ENCODE measurements at places on chromosomes 2 and 18. TPM values are rescaled to one million over a fixed set of nuclear protein-coding genes. Genes with fewer than 3 reads are reported as not detected.

GRCh38 chr2:149901231-149901859 lies 313.8 kb upstream of the MMADHC start:
- no peak for DNase-seq

DNA sequence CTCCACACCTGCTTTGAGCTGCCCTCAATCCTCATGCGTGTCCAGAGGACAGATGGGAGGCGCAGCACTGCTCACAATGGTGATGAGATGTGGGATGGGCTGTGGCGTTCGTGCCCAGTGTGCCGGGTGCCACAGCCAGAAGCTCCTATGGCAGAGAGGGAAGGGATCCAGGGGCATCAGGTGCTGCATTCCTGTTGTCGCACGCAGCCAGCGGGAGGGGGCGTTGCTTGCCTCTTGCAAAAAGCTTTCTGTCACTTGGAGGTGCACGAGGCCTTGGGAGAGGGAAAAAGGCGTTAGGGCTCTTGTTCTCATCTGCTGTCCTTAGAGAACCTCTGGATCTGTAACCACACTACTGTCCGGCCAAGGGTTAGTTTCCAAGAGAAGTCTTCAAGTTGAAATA lies 29.2 kb upstream of the ALLC start:
- DNase-seq = no peak

DNA sequence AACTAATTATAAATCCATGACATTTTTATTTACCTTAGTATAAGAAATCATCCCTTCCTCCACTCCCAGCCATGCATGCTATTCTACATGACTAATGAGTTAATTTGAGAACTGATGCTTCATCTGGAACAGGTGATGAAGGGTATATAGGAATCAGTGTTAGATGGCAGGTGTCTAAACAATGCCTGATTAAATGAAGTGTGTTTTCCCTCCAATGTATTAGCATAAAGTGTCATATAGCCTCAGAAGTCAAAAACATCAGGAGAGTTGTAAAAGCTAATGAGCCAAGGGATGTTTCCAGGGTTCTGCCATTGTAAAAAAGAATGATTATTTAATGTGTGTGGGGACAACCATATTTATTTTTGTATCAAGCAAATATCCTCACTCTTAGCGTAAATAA lies 913.8 kb downstream of the DCC start:
- DNase-seq = no peak

DNA sequence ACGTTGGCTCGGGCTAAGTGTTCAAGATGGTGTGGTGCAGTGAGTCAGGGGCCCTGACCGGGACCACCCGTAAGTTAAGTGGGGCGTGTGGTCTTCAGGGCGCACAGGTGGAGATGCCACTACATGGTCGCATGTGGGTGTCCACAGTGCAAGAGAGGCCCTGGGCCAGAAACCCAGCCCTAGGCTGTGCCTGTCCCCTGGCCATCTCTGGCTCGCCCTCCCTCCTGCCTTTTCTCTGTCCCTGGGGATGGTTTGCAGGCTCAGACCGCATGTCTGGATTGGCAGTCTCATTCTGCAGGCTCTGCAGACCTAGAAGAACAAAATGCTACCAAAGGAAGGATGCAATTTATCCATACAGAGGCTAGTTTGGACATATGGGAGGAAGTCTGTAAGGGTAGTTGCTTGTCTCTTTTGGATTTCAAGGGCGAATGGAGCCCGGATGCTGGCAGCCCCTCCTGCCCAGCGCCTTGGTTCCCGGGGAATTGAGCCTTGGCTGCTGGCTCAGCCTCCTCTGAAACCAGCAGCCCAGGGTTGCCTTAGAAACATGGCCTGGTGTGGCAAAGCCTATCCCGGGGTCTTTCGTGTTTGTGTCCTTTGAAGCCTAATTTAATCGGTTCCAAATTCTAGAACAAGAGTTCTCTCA lies 417.5 kb upstream of the HS6ST1 start:
- no peak for DNase-seq

DNA sequence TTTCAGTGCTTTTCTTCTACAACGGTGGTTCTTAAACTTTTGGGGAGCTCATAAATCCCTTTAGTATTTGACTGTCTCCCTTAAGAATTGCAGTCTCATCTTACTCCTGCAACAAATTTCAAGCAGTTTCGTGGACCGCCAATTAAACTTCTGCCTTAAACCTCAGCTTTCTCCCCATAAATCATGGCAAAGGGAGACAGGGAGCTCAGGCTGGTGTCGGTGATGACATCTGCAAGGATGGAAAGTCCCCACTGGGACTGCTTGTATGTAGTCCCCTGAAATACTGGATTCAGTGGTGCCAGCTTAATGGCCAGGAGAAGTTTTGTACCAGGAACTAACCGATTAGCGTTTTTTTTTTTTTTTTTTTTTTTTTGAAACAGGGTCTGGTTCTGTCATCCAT lies 148.7 kb upstream of the ITGA6 start:
- DNase-seq = no peak

DNA sequence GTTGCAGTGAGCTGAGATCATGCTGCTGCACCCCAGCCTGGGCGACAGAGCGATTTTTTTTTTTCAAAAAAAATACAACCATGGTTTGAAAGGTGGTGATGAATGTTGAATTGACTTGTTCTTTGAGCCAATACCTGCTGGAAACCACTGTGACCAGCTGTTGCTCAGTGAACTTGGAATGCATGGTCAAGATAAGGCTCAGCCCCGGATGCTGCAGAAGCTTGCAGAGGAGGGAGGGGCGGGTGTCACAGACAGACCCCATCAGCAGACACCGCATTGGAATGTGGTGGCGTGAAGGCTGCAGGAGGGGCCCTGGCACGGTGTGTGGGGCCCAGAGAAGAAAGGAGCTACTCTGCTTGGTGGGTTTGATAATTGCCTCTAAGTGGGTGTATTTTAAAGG lies 91.6 kb downstream of the ITGB1BP1 start:
- DNase-seq = no peak

- DNase-seq = no peak
Observed at GRCh38 chr2:166167449-166167848, 39.6 kb upstream of the SCN1A start.

DNA sequence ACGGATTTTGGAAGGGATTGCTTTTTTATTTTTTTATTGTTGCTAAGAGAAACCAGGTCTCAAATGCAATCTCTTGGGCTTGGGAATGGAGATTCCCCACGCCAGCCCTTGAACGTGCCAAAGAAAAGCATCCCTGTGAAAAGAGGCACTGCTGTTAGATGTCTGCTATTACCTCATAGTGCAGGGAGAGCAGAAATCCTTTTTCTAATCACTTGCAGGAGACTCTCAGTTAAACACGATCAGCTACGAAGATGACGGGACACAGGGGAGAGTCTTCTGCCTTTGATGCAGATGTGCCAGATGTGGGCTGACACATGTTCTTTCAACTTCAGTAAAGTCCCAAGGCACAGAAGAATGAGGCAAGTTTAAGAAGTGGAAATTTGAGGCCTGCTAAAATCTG lies 381.6 kb upstream of the TRIB2 start:
- no peak for DNase-seq

DNA sequence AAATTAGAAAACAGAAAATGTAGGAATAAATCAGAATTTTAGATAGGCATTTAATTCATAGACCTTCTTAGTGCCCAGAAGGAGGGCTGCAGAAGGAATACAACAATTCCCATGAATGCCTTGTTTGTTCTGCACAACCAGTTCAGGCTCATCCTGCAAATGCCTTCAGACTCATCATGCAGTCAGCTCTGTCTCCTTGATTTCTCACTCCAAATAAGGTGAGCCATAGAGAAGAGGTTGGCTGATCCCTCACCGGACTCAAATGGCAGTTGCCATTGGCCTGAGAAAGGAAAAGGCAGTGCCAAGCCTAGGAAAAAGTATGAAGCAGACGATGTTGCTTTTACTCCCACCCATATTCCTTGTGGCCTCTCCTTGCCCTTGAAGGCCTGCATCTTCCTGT lies 50.3 kb downstream of the DSC3 start:
- no peak for DNase-seq

GRCh38 chr2:151111599-151112278 lies 149.9 kb downstream of the RBM43 start:
- DNase-seq = no peak

DNA sequence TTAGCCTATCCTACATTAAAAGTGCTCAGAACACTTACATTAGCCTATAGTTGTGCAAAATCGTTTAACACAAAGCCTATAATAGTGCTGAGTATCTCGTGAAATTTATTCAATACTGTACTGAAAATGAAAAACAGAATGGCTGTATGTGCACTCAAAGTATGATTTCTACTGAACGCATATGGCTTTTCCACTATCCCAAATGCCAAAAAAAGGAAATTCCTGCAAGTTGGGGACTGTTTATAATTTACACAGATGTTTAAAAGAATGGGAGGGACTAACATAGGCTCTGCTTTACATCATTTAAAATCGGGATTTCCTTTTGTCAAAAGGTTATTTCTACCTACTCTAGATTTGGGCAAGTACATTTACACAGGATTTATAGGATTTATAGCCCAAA lies 101.4 kb upstream of the PELI1 start:
- DNase-seq = no peak

DNA sequence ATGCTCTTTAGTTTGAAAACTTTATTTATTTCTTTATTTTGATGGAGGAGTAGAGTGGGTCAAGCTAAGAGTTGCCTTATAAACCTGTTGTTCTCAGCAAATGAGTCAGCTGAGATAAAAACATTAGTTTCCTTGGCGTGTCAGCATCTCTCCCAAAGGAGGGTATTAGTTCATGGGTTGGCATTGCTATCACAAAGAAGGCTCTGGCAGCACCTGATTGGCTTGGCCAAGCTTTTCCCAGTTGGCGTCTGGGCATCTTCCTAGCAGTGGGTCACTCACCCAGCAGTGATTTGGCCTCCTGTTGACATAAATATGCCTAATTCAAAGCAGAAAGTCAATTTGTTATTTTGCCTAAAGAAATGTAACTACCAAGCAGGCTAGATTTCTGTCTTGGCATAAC lies 200.7 kb upstream of the TNP1 start:
- no peak for DNase-seq

- DNase-seq = no peak
Observed at GRCh38 chr2:3872451-3872850, 169.1 kb downstream of the DCDC2C start.

- DNase-seq = peak; percentile 13
Observed at GRCh38 chr2:72146347-72147302, 1.0 kb downstream of the CYP26B1 start.

DNA sequence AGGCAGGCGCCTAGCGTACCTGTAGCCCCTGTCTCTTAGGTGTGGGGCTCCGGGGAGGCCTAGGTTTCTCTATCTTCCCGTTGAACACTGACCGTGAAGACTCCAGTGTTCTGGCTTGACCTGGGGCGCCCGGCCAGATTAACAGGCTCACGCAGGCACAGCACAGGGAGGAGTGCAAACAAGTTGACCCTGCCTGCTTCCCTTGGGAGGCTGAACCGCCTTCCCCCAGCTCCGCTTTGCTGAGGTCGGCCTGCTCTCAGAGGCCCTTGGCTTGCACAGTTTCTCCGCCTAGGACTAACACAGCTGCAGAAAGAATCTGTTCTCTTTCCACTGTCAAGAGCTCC lies 567 bp downstream of the PCYOX1 start:
- no peak for DNase-seq

DNA sequence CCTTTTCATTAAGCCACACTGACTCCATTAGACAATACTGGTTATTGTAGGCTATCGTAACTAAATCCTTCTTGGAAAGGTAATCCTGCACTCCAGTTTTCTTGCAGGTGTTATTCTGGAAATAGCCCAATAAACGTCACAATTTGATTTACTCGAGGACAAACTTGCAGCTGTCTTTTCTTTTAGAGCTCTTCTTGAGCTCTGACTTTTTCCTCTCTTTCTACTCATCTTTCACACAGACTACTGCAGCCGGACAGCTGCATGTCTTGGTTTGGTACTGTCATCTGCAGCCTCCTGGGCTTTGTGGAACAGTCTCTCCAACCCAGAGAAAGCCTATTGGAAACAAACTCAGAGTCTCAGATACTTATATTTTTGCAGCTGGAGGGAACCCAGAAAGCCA lies 23.0 kb upstream of the MSGN1 start:
- no peak for DNase-seq

GRCh38 chr18:59929621-59930295 lies 30.0 kb downstream of the PMAIP1 start:
- DNase-seq = no peak

DNA sequence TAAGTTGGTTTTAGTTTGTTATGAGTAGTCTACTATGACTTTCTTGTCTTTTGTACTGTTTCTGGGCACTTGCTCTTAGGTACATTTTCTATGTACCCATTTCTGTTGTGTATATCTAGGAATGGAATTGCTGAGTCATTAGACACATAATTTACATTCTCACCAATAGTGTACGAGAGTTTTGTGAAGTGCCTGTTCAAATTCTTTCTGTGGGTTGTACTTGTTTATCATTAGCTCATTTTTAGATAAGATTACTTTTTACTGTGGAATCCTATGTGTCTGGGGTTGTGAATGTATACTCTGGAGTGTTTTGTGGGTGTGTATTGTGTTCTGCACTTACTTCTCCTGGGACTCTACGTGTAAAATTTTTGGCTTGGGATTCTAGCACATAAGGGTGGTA lies 36.6 kb upstream of the CD28 start:
- DNase-seq = no peak

GRCh38 chr18:48930926-48931325 lies 19.8 kb downstream of the SMAD7 start:
- no peak for DNase-seq

- DNase-seq = no peak
Observed at GRCh38 chr2:119160361-119160990, 1.9 kb upstream of the C1QL2 start.

DNA sequence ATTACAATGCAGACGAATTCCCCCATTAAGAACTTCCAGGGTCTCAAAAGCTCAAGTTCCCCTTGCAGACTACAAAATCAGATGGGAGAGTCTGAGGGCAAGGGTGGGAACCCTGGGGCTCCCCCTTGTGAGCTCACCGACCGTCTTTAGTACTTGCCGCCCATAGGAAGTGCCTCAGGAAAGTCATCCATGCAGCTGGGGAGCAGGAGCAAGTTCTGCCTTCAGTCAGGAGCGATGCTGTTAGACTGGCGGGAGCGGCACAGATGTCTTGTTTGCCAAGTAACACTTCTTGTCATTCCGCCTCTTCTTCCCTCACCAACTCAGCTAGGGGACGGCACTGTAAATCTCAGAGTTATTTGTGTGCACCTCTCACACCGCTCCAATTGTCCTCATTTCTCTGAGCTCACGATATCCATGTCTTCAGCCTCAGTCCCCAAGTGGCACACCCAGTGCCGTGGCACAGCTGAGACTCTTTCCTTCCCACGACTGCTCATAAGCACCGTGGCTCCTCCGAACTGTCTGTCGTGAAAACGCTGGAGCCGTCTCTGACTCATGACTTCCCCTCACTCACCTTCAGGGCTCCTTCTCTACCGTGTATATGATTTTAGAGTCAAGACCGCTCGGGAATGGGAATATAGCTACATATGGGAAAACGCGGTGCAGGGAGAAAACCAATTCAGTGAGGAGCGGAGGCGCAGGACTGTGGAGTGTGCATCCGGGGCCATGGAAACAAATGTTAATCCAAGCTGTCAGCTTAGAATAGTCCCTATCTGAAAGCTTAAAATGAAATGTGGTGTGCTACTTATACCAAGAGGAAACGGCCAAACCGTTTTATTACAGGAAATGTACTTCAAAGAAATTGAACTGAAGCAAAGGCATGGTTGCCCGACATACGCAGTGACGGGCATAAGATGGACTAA lies 34.0 kb downstream of the UXS1 start:
- peak; percentile 46 for DNase-seq

- no peak for DNase-seq
Observed at GRCh38 chr2:157838442-157839161, 37.5 kb downstream of the ACVR1 start.

- DNase-seq = peak; percentile 64
Observed at GRCh38 chr18:12934454-12935071, 13.2 kb upstream of the SEH1L start.

PRKAG3 gene
- not detected for polyA plus RNA-seq

LRRC30 gene
- polyA plus RNA-seq = not detected

ALPI gene
- polyA plus RNA-seq = not detected

MTLN gene
- polyA plus RNA-seq = 143 TPM

CHRNA1 gene
- not detected for polyA plus RNA-seq
